Astrocyte (in vitro differentiated cells and primary cell): ENCODE measurements at places on chromosomes 6 and 20. TPM values are rescaled to one million over a fixed set of nuclear protein-coding genes. Genes with fewer than 3 reads are reported as not detected.

Gene SOX18
- 0.52 and 0.60 TPM in 2 replicates for total RNA-seq

Gene CLVS2
- total RNA-seq = not detected in 2 replicates

Gene VIP
- 0.36 and 0.45 TPM in 2 replicates for total RNA-seq

Gene UNC5CL
- total RNA-seq = 0.27 and 0.29 TPM in 2 replicates

Gene SEMG1
- not detected in 2 replicates for total RNA-seq

Gene COL9A3
- total RNA-seq = 43.0 and 54.3 TPM in 2 replicates

Gene CDSN
- 0.22 and 0.27 TPM in 2 replicates for total RNA-seq

Gene IRAK1BP1
- 3.4 and 3.7 TPM in 2 replicates for total RNA-seq

Gene RBM24
- 18.2 and 22.7 TPM in 2 replicates for total RNA-seq

Gene RHAG
- not detected in 2 replicates for total RNA-seq

Gene MAK
- total RNA-seq = 0.05 TPM in 1 of 2 replicates, not detected in the other

Gene HLA-DMB
- 0.11 and 0.24 TPM in 2 replicates for total RNA-seq

Gene RSPO4
- 0.34 and 0.99 TPM in 2 replicates for total RNA-seq

Gene CPNE5
- total RNA-seq = 0.11 and 0.29 TPM in 2 replicates

Gene C6orf163
- total RNA-seq = 1.6 and 2.9 TPM in 2 replicates

Gene SLC22A2
- not detected in 2 replicates for total RNA-seq

Gene CSNK2B
- total RNA-seq = 200 and 208 TPM in 2 replicates

Gene MUCL3
- not detected in 2 replicates for total RNA-seq

Gene GMDS
- 9.4 and 12.3 TPM in 2 replicates for total RNA-seq

Gene TRAPPC3L
- total RNA-seq = not detected in 2 replicates

Gene TCF21
- total RNA-seq = 0.52 and 0.94 TPM in 2 replicates

Gene PEDS1
- 41.6 and 44.1 TPM in 2 replicates for total RNA-seq

Gene MRAP2
- total RNA-seq = 0.12 and 0.20 TPM in 2 replicates
